Nephron progenitor cell (in vitro differentiated cells): ENCODE measurements at places on chromosomes 4 and X.

DNA sequence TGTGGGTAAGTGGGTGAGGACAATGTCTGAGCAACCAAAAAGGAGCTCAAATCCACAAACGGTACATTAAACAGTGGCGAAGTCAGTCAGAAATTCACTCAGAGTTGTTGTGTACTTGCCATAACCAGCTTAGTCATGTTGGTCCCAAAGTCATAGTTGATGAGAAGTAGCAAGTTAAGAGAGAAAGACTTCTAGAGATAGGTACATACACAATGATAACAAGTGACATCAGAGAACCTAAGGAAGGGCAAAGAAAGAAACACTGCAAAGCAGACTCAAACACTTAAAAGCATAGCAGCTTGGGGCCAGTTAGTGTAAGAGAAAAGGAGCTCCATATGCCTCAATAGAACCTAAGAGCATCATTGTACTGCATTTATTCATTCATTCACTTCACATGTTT lies 30.2 kb downstream of the DYNLT3 start:
- DNase-seq: no peak

- peak; percentile 47 for DNase-seq
Observed at GRCh38 chrX:71533851-71534561, 1.1 kb downstream of the OGT start.

DNA sequence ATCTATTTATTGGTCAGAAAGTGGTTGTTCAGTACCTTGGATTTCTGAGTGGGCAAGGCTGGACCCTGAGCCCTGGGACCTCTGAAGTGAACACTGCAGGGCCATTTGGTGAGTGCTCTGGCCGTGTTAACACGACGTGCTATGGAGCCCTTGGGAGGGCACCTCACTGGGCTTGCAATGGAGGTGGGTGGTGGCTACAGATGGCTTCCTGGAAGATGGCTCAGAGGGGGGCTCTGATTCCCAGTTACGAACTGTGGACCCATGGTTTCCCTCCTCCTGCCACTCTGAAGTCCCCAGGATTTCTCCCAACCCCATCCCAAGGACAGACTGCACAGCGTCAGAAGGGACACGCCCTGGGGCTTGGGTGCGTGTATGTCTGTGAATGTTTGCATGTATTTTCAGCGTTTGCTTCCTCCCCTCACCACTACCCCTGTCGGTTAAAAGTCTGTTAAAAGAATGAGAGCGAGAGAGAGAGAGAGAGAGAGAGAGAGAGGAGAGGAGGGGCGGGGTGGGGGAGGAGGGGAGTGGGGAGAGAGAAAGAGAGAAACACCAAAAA lies 3.7 kb upstream of the RHOH start:
- no peak for DNase-seq

GRCh38 chr4:114807357-114807756 lies 208.8 kb downstream of the UGT8 start:
- no peak for DNase-seq

DNA sequence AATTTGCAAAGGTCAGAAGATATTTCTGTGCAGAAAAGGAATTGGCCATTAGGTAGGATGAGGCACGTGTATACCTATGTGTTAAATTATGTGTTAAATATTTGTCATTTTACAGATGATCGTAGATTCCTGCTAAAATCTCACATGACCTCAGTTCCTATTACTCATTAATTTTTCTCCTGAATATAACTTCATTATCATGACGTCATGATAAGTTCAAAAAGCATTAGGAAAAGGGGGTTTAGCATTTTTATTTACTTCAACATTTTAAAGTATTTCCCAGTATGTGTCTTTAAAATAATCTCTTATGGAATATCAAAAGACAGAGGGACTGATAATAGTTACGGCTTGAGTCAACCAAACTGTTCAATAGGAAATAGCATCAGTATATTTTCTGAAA lies 372.8 kb downstream of the IL1RAPL1 start:
- no peak for DNase-seq

DNA sequence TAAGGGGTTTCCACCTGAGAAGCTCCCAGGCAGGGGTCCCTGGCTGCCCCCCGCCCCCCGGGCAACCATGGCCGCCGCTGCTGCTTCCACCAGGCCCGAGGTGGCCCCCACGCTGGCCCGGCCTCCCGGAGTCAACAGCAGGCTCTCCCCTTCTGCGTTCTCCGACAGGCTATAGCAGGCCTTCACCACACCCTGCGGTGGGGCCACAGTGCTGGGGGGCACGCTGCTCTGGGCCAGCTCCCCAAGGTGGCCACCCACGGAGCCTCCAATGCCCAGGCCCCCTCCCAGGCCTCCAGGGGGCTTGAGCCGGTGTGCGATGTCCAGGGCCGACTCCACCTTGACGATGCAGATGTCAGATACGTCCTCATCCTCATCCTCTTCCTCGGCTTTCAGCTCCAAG lies 72.5 kb downstream of the UBE2K start:
- no peak for DNase-seq
